ENCODE measurements at places on chromosomes 4 and X.

- DNase-seq: no peak
Measured at GRCh38 chrX:57353472-57354132, 67.1 kb downstream of the FAAH2 start.

- no peak for DNase-seq
Measured at GRCh38 chrX:73977542-73978169, 326.3 kb upstream of the ZCCHC13 start.

- DNase-seq: no peak
Measured at GRCh38 chr4:6046526-6047129, 28.4 kb upstream of the C4orf50 start.

GRCh38 chr4:126755506-126755905 lies 877.3 kb upstream of the INTU start:
- no peak for DNase-seq

GRCh38 chr4:124321364-124321763 lies 391.2 kb downstream of the ANKRD50 start:
- DNase-seq: no peak

- DNase-seq: no peak
Measured at GRCh38 chr4:140695483-140695882, 60.7 kb downstream of the TBC1D9 start.

GRCh38 chr4:90572996-90573395 lies 445.8 kb downstream of the CCSER1 start:
- DNase-seq: no peak

DNA sequence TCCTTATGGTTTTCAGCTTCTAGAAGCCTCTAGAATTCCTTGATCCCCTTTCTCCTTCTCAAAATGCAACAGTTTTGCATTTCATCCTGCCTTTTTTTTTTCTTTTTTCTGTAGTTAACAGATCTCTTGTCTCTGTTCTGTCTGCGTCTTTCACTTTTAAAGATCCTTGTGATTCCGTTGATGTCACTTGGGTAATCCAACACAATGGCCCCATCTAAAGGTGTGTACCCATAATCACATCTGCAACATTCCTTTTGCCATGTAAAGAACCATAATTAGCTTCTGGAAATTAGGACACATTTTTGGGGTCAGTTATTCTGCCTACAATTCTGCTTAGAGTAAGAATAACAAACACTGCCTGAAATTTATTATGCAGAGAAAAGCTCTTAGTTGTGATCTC lies 1180.9 kb upstream of the ADGRL3 start:
- no peak for DNase-seq

DNA sequence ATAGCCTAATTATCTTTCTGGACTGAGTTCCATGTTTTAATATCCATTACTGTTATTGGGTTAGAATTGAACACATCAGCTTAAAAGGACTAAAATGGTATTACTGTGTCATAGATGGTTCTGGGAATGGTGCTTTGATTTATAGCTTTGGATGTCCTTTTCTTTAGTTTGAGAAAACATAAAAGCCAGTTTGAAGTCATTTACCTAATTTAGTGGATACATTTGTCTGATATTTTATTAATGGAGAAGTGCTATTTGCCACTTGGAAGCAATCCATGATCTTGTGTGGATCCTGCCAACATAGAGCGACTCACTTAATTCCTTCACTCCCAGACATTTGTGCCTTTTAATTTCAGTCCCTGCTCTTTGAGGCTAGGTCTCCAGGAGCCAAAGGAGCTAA lies 212.4 kb upstream of the PACRGL start:
- no peak for DNase-seq

DNA sequence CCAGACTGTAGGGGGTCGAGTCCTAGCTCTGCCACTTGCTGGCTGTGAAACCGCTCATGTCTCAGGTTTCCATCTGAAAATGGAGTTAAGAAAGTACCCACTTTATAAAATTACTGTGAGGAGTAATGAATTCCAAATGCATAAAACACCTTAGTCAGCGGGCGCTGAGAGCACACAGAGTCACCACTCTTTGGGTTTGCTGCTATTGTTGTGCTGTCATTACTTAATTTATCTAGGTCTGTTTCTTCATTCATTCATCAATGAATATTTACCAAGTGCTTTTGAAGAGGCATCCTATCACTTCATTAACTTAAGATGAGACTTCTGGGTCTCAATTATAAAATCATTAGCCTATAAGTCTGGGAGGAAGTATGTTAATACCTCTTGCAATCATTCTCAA lies 317.3 kb downstream of the FBXW7 start:
- no peak for DNase-seq

DNA sequence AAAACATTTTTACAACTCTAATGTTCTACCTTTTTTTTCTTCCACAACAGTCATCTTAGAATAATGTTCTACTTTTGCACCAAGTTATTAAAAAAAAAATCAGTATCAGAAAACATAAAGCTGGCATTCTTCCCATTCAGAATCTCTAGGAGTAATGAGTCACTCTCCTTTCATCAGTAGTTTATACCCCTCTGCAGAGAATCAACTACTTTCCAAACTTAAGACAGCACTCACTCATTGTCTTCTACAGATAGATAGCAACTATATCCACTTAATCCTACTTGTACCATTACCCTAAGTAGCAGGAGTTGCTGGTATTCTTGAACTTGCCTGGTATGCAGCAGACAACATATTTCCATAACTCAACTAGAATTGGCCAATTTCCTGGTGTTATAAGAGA lies 3.2 kb downstream of the TIGD4 start:
- DNase-seq: no peak

- DNase-seq: no peak
Measured at GRCh38 chrX:10533696-10534365, 86.6 kb downstream of the MID1 start.

GRCh38 chrX:154463611-154464220 lies 5.6 kb downstream of the PLXNA3 start:
- DNase-seq: no peak

DNA sequence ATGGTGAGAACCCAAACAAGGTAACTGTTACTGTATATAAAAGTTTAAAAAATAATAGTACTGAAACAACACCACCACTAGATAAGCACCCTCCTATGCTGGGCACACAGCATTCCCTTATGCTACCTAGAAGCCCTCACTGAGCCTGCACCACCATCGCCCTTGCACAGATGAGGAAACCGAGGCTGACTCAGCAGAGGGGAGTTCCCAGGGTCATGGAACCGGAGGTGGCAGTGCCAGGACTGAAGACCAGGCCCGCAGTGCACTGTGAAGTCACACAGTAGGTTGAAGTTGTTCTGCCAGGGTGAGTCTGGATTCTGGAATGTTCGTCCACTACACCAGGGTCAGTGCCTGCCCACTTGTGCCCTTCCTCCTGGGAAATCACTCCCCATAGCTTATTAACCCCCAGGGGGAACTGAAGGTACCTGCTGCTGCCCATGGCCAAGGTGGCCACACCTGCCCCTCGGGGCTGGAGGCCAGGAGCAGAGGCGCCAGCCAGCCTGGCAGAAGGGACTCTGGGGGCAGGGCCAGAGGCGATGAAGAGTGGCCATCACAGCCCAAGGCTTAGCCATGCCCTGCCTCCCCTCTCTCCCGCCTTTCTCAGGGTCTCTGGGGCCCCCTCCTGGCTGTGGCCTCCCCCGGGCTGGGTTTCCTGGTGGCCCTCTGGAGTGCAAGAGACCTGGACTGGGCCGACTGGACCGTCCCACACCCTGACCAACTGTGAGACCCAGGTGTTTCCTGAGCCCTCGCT lies 15.1 kb upstream of the ABLIM2 start:
- DNase-seq: no peak

Data from non-pigmented ciliary epithelial cell (primary cell).